NCI-H1694 treated with DMSO at 0.1 percent for 48 hours (cell line): ENCODE measurements at places on chromosomes 3 and 15.

GRCh38 chr3:100548053-100548452, 55.6 kb downstream of the TMEM45A start:
- DNase-seq = no peak

DNA sequence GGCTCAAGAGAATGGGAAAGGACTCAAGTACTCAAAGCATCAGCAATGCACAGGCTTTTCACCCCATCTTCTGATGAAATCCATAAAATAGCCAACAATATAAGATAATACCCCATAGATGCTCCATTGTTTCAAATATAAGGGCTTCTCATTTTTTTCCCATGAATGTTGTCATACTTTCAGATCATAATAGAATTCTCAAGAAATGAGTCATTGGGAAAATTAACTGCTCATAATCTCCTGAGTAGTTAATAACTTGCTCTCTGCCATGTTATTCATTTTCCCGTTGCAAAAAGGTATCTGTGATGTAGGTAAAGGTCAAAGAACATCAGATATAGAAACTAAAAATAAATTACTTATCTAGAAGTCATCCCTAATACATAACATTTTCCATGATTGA, 121.9 kb downstream of the NSUN3 start:
- no peak for DNase-seq

- no peak for DNase-seq
These were observed 96.1 kb upstream of the RASGRP1 start for GRCh38 chr15:38660738-38661137.

- no peak for DNase-seq
These were observed 379.1 kb downstream of the MCTP2 start for GRCh38 chr15:94610485-94610884.

DNA sequence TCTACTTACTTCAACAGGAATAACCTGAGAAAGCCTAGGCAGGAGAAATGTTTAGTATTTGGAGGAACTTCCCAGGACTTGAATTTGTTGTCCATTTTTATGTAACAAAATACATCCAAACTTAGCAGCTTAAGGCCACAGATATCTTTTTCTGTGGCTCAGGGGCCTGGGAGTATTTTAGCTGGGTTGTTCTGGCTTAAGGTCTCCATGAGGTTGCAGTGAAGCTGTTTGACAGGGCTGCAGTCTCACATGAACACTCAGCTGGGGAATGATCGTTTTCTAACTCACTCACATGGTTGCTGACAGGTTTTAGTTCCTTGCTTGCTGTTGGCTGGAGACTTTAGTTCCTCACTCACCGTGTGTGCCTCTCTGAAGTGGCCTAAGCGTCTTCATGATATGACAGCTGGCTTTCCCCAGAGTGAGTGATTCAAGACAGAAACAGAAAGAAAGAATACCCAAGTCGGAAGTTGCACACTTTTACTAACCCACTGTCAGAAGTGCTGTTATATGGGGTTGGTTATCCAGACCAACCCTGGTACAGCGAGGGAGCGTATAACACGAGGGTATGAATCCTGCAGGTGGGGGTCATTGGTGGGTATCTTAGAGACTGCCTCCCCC, 229.7 kb upstream of the TBL1XR1 start:
- DNase-seq = no peak

DNA sequence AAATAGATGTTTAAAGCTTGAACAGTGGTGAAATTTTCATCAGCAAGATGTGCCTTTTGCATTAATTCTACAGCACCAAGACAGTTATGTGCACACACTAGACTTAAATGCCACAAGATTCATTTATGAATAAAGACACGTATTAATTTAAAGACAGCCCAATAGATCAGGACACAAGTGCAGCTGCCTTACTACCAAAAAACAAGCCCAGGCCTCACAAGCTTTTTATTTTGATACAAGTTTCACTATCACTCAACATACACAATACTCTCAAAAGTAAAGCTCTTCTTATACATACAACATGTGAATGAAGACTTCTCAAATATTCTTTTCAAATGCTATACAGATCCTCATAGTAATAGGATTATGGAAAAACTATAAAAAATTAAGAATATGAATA, 2.4 kb downstream of the ACAP2 start:
- DNase-seq = no peak

DNA sequence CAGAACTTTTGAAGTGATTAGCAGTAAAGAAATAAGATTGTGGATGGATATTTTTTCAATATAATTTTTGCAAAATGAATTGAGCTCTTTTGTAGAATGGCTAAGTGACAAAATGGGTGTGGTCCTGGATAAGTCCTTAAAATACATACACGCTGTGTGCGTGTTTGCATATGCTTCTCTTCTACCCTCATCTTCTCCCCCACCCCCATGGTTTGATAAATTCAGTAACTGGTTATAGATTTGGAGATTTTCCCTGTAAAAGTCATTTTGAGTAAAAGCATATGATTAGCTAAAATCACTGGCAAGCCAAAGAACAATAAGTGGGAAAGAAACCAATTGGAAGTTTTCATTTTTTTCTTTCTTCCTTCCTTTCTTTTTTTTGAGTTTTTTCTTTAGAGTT, 453.9 kb upstream of the MDFIC2 start:
- no peak for DNase-seq

- no peak for DNase-seq
These were observed 8.0 kb upstream of the PLXND1 start for GRCh38 chr3:129614435-129614834.

GRCh38 chr15:75732809-75733451, 20.3 kb upstream of the CSPG4 start:
- DNase-seq = peak; percentile 11

DNA sequence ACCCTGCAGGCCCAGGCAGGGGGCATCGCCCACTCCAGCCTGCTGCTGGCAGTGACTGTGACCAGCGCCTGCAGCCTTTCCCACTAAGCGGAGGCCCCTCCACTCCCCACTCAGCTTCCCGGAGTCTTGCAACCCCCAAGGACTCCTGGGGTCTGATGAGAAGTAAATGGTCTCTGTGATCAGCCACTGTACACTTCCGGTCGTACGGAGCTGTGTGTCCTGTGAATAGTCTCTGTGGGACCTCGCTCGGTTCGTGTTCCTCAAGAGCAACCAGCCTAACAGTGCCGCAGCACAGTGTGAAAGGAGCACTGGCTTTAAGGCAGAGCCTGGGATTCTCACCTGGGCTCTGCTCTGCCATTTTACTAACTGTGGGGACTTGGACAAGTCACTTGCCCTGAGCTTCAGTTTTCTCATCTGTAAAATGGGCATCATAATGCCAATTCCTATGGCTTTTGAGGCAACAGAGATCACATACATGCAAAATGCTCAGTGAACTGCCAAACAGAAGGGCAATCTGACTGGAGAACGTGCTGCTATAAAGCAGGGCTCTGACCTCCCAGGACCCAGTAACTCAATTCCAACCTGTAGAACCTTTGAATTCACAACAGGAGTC, 26.7 kb downstream of the TMEM43 start:
- DNase-seq = no peak

- DNase-seq = no peak
These were observed 542.7 kb upstream of the ADAMTS9 start for GRCh38 chr3:65230261-65231139.

DNA sequence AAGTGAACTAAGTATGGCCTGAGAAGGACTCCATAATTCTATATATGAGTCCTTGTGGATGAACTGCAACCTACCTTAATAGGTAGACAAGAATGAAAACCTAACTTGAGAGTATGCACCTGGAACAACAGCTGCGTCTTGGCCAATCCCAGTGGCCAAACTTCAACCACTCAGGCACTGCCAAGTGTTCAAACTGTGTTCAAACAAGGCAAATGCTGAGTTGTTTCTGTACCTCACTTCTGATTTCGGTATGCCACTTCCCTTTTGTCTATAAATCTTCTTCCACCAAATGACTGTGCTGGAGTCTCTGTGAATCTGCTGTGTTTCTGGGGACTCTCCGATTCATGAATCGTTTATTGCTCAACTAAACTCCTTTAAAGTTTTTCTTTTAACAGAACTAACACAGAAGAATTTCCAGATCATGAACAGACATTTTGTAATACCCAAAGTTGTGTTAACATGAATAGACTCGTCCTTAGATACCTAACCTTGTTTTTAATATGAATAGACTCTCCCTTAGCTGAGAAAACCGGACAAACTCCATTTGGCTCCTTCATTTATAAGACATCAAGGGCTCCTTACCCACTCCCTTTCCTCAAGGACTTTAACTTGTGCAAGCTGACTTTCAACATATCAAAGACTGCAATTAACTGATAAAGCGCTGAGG, 4.1 kb downstream of the ZNF717 start:
- DNase-seq = no peak

DNA sequence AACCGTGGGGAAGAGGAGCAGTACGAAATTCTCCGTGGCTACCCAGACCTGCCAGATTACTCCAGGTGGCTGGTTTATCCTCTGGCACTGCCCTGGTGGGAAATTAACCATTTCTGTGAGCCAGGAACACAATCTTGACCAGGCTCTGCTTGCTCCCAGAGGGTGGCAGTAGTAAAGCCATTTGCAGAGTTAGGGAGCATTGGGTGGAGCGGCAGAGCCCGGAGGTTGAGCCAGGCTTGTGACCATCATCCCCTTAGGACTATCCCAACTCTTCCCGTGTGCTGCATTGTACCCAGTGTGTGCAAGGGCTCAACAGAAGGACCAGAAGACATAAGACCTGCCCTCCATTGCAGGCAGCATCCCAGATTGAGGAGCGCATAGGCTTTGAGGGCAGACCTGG, 5.3 kb downstream of the KNG1 start:
- DNase-seq = no peak

- DNase-seq = no peak
These were observed 91.2 kb downstream of the MB21D2 start for GRCh38 chr3:192826214-192827006.

- no peak for DNase-seq
These were observed 320.9 kb downstream of the PTPRG start for GRCh38 chr3:61882253-61882652.

GRCh38 chr3:14564741-14565140, 24.6 kb upstream of the GRIP2 start:
- DNase-seq = no peak

DNA sequence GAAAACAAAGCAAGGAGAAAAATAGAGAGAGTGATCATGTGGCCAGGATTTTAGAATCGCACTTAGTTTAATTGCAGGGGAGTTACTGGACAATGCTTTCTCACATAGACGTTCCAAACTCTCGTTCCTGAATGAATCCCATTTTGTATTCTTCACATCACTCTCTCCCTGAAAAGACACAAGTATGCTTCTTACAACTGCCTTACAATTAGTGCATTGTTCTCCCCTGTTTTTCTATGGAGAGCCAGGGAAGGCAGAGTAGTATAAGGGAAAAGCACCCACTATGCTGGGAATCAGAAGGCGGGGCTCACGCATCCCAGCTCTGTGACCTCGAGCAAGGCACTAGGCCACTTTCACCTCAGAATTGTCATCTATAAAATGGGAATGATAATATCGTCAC, 14.4 kb downstream of the TMOD2 start:
- DNase-seq = no peak

DNA sequence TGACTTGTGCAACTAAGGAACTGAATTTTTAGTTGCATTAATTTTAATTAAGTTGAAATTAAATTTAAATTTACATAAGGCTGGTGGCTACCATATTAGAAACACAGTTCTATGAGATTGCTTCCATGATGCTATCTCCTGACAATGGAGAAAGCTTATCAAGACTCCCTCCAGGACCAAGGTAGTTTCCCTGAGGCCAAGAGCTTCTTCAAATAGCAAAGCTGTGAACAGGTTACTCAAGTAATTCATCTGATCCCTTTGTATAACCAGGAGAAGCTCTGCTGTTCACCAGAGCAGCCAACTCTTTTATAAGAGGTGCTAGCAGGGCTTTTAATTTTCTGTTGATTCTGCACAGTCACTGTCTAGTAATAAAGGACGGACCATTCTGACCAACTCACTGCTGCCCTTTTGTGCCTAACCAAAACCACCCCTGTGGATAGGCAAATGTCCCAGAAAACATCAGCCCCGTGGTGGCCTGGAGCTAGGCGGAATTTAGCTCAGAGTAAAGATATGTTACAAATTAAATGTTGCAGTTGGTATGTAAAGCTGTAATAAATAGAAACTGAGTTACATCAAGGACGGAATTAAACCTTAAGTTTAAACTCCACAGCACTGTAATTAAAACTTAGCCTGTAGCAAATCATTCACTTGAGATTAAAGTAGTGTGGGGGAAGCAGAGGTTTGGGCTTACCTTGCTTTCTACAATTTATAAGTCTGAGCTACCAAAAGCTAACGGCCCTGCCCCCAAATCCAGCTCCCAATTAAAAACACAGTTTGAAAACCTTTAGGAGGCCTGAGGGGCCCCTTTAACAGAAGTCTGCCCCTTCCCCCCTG, 55.6 kb upstream of the LRTM1 start:
- DNase-seq = no peak

DNA sequence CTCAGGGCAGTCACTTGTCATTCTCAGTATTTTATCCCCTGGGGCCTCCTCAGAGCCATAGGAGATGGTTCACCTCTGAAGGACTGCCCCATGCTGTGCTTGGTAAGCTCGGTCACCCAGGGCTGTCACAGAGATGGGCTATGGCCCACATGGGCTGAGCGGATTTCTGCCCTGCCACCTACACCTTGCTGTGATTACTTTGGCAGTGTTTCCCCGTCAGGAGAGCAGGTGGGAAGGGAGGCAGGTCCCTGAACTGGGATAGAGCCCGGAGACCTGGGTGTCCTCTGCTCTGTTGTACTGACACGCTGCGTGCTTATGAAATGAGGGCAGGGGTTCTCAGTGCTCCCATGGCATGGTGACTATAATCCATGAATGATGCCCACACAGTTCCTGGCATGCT, 48.9 kb downstream of the APBA2 start:
- DNase-seq = no peak

DNA sequence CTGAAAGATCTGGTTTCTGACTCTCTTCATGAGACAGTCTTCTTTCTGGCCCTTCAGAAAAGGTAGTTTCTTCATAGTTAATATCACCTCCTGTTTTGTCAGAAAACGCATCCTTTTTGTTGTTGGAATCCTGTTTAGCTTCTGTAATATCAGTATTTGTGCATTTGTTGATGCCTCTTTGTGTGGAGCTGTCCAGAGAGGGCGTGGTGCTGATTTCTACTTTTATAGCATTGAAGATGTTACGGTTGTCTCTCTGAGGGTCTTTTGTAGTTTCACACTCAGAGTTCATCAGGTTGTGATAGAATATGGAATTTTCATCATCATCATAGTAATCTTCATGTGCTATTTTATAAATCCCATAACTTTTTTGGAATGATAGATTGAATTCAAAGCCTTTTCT, 8.9 kb downstream of the GPR149 start:
- DNase-seq = no peak

DNA sequence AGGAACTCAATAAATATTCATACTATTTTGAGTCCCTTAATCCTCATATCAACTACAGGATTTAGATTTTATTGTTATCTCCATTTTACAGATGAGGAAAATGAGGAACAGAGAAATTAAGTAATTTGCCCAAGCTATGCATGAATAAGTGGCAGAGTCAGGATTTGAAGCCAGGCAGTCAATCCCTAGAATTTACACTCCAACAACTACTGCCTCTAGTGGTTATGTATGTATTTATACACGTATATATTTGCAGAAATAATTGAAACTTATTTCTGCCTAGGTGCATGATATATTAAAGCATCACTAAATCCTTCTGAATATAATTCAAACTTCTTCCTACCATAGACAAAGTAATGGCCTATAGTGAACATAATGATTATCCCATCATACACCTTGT, 137.4 kb downstream of the SERPINI1 start:
- no peak for DNase-seq
